Cardiac muscle cell (in vitro differentiated cells and primary cell): ENCODE measurements at places on chromosomes 3 and 15. TPM values are rescaled to one million over a fixed set of nuclear protein-coding genes. Genes with fewer than 3 reads are reported as not detected.

DNA sequence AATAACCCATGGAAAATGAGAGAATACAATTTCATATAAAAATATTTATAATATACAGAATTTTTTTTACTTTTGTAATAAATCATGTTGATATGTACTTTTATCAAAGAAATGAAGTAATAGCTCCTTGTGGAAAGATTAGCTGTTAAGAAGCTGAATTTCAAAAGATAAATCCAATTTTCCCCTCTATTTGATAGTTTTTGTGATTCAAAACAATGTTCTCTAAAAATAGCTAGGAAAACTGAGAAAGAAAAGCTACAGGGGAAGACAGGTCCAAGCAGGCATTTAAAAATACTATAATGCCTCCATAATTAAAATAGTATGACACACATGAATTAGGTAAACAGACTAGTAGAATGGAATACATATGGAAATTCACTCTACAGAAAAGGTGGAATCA, 44.9 kb downstream of the SCAPER start:
- no peaks in the 10 kb centered on the region for H3K4me1 ChIP-seq
- H3K4me3 ChIP-seq: no peak overlapping the region
- no peaks in the 10 kb centered on the region for H3K27me3 ChIP-seq
- DNase-seq: no peak
- H3K36me3 ChIP-seq: no peaks in the 10 kb centered on the region

GRCh38 chr3:177529716-177530335, 332.5 kb upstream of the TBL1XR1 start:
- no peak overlapping the region for H3K27ac ChIP-seq
- H3K4me1 ChIP-seq: no peaks in the 10 kb centered on the region
- H3K36me3 ChIP-seq: no peaks in the 10 kb centered on the region
- H3K4me3 ChIP-seq: no peak overlapping the region

- H3K36me3 ChIP-seq: no peaks in the 10 kb centered on the region
- H3K27ac ChIP-seq: no peak overlapping the region
- no peaks in the 10 kb centered on the region for H3K4me1 ChIP-seq
- H3K4me3 ChIP-seq: peak overlapping the region; percentile 42
These were observed 36.6 kb upstream of the EPHB3 start for GRCh38 chr3:184524981-184525336.

- no peak overlapping the region for H3K4me3 ChIP-seq
- H3K27me3 ChIP-seq: no peaks in the 10 kb centered on the region
These were observed 14.6 kb downstream of the SLITRK3 start for GRCh38 chr3:165181556-165181955.

GRCh38 chr15:55694652-55695150, 48.3 kb downstream of the PRTG start:
- H3K27ac ChIP-seq: peak overlapping the region; percentile 66
- H3K36me3 ChIP-seq: no peaks in the 10 kb centered on the region
- DNase-seq: peak; percentile 74
- peak overlapping the region; percentile 15 for H3K4me3 ChIP-seq
- no peaks in the 10 kb centered on the region for H3K27me3 ChIP-seq

DNA sequence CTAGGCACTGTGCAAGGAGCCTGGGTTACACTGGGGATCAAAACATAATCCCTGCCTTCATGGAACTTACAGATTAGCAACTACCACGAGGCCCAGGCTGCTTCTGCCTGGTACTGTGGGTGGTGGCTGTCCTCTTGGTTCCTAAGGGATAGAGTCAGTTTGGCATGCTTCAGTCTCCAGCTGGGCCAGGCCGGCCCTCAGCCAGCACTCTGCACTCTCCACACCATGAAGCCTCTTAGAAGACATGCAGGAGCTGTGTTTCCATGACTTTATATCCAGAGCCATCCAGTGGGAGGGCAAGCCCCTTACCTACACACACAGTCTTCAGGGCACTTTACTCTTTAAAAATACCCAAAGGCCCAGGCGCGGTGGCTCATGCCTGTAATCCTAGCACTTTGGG, 54.4 kb downstream of the ATP1B3 start:
- DNase-seq: no peak
- no peak overlapping the region for H3K4me3 ChIP-seq
- H3K27me3 ChIP-seq: no peaks in the 10 kb centered on the region
- H3K4me1 ChIP-seq: no peaks in the 10 kb centered on the region
- H3K36me3 ChIP-seq: no peaks in the 10 kb centered on the region

DNA sequence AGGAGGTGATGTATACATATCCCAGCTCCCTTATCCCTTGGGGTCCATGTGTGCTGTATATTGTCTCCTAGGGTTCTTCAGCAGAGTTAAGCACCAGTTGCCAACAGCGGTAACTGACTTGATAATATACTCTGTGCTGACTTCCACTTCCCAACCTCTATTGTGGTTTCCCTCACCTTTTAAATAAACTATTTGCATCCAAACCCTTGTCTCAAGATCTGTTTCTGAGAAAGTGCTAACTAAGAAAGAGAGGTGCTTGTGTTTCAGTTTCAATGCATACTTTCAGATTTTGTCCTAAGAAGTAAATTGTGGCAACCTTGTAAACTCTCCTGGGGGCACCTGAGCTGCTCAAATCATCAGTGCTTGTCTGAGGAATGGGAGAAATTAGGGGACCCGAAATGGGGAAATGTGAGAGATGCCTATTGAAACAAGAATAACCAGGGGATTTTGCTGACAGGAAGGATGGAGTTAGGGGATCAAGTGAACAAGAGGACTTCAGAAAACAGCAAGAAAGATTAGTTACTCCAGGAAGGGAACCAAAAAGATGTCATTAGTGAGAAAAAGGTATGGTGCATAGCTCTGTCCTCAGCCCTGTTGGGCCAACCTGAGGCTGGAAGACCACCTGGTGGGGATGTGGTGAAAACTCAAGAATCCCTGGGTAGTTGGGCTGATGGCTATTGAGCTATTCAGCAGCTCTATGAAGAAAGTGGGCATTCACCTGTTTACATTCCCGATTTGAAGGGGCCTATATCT, 50.9 kb upstream of the MRPL3 start:
- H3K4me3 ChIP-seq: no peak overlapping the region
- no peaks in the 10 kb centered on the region for H3K4me1 ChIP-seq
- no peaks in the 10 kb centered on the region for H3K36me3 ChIP-seq
- H3K27me3 ChIP-seq: no peaks in the 10 kb centered on the region
- no peak for DNase-seq

DNA sequence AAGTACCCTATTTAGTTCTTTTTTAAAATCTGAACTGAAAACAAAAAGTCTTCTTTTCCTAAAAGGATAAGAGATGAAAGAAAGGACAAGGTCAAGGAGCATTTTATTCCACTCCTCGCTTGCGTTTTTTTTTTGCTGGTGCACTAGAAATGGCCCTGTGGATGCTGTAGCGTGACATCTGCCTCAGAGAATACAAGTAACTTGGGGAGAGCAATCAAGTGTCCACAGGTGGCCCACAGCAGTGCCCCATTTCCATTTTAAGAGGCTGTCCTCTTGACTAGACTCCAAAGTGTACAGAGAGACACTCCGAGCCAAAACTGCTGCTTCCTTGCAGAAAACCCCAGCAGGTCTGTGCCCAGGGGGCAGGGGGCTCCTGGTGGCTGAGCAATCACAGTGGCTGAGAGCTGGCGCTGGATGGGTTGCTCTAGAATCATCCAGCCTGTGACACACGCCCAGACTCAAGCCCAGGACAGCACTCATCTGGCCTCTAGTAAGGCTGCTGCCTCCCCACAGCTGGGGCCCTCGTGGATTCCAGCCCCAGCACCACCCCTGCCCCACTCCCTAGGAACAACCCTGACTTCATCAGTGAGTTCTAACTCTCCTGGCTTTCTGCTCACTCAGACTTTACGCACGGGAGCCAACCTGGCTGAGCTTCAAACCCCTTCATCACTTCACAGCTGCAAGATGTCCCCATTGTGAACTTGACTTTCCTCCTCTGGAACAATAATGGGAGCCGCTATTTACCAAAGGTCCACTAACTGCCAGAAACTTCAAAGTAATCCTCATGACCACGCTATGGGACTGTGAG, 71.1 kb upstream of the SPATA12 start:
- H3K36me3 ChIP-seq: no peaks in the 10 kb centered on the region
- no peak overlapping the region for H3K27ac ChIP-seq
- H3K4me1 ChIP-seq: no peaks in the 10 kb centered on the region
- no peak overlapping the region for H3K4me3 ChIP-seq
- DNase-seq: no peak

DNA sequence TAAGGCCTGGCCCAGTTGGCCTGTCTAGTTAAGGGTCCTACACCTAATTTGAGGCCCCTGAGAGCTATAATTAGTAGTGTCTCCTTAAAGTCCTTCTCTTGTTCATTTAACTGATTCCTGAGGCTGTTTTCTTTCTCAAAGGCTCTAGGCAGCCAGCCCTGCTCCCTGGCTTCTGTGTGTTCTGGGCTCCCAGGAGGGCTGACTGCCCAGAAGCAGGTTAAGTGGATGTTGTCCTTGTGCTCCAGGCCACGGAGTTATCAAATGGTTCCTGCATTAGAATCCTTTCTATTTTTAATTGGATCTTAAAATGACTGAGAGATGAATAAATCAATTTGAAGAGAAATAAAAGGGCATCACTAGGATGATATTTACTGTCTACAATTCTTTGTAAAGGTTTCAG, 140.0 kb downstream of the SNRK start:
- H3K27ac ChIP-seq: peak overlapping the region; percentile 38
- no peaks in the 10 kb centered on the region for H3K36me3 ChIP-seq
- no peak overlapping the region for H3K4me3 ChIP-seq
- peaks cover 4% of the 10 kb centered on the region for H3K4me1 ChIP-seq

DNA sequence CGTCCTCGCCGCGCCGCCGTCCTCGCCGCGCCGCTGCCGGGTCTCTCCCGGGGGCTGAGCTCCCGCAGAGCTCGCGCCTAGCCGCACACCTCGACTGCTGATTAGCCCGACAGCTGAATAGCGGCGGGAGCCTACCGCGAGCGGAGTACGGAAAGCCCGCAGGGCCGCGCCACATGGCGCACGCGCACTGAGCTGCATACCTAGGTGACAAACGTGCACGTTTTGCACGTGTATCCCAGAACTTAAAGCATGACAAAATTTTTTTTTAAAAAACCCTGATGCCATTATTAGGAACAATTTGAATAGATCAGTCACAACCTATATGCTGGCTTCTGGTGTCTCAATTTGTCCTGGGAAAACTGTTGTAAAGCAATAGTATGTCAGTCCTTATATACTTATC, at the start of gene GOLGA8A:
Gene GOLGA8A (minus strand): TSS at position 122 of the 400 bp plus-strand sequence. CDS start 48,117 bp downstream, outside the sequence.
- H3K36me3 ChIP-seq: no peaks in the 10 kb centered on the region
- H3K27ac ChIP-seq: peak within 1 kb of the TSS; percentile 68
- peak; percentile 86 for DNase-seq

DNA sequence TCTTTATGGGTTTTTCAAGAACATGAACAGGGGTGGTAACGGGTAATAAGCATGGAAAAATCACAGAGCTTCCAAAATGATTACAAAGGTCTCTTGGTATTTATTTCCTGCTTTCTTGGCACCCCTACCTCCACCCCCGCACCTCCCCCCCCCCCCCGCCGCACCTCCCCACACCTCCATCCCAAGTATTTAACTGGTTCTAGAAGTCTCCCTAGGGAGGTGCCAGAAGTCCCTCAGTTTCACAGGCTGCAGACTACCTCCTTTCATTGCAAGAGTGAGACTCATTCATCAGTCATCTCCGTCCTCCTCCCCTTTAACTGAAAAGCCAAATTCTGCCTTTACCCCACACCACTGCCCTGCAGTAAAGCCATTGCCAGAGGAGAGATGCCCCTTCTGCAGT, 169.4 kb downstream of the ALDH1A2 start:
- no peaks in the 10 kb centered on the region for H3K27me3 ChIP-seq
- H3K27ac ChIP-seq: no peak overlapping the region
- no peak for DNase-seq
- no peaks in the 10 kb centered on the region for H3K36me3 ChIP-seq
- no peaks in the 10 kb centered on the region for H3K4me1 ChIP-seq

- no peak overlapping the region for H3K27ac ChIP-seq
- no peak overlapping the region for H3K4me3 ChIP-seq
- H3K4me1 ChIP-seq: no peaks in the 10 kb centered on the region
- DNase-seq: no peak
These were observed 150.5 kb downstream of the MAGI1 start for GRCh38 chr3:65888196-65888595.

DNA sequence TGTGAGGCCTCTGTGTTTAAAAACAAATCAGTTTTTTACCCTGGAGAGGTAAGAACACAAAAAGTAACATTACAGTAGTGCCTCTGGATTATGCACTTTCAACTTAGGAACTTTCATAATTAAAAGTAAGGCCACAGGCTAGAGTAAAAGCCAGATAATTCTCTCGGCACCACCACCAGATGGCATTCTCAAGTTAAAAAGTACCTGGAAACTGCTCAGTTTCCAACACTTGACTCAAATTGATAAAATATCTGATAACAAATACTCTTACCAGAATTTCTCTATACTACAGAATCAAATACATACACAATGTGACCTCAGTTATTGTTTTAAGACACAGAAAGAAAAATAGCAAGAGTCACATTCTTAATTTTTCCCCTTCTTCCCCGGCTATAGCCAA, 19.9 kb downstream of the SPICE1 start:
- H3K4me1 ChIP-seq: no peaks in the 10 kb centered on the region
- DNase-seq: peak; percentile 8
- no peak overlapping the region for H3K4me3 ChIP-seq
- H3K27ac ChIP-seq: no peak overlapping the region
- H3K36me3 ChIP-seq: peaks cover 22% of the 10 kb centered on the region
- H3K27me3 ChIP-seq: no peaks in the 10 kb centered on the region

DNA sequence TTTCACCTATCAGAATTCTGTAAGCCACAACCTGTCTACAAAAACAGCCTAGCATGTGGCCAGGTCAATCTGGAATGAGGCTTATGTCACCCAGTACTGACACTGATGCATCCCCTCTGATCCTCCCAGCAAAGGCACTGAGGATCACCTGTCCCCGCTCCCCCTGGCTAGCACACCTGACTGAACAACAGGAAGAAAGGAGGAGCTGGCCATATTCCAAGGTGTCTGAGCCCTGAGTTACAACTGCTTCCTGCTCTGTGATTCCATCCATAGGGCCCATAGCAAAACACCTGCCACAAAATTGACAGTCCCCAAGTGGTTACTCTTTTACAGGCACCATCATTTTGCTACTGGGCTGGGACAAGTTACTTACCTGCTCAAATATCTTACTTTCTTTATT, 555.5 kb upstream of the CFAP20DC start:
- peaks cover 19% of the 10 kb centered on the region for H3K4me1 ChIP-seq
- H3K36me3 ChIP-seq: no peaks in the 10 kb centered on the region
- no peak for DNase-seq
- no peak overlapping the region for H3K4me3 ChIP-seq

DNA sequence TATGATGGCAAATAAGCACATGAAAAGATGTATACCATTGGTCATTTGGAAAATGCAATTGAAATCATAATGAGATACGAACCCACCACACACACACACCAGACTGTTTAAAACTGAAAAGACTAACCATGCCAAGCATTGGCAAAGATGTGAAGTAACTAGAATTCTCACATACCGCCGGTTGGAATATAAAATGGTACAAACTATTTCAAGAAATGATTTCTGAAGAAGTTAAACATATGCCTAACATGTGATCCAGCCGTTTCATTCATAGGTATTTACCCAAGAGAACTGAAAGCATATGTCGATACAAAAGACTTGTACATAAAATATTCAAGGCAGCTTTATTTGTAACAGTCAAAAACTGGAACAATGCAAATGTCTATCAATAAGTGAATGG, 28.9 kb downstream of the HES1 start:
- no peaks in the 10 kb centered on the region for H3K36me3 ChIP-seq
- no peaks in the 10 kb centered on the region for H3K27me3 ChIP-seq
- no peak overlapping the region for H3K4me3 ChIP-seq
- H3K4me1 ChIP-seq: peaks cover 25% of the 10 kb centered on the region
- DNase-seq: no peak

- H3K36me3 ChIP-seq: peaks cover 74% of the 10 kb centered on the region
- H3K4me3 ChIP-seq: no peak overlapping the region
- DNase-seq: no peak
- H3K27me3 ChIP-seq: no peaks in the 10 kb centered on the region
These were observed 94.5 kb downstream of the ADAMTS9 start for GRCh38 chr3:64593350-64593749.

PTX3 gene
- total RNA-seq: 1.3 and 1.7 TPM in 2 replicates

UBAP1L gene
- total RNA-seq: 3.7 and 5.1 TPM in 2 replicates

TTC21A gene
- total RNA-seq: 2.7 and 3.1 TPM in 2 replicates

NANOGP8 gene
- not detected in 2 replicates for total RNA-seq

OR5H6 gene
- not detected in 2 replicates for total RNA-seq

SH2D7 gene
- not detected in 2 replicates for total RNA-seq

GOLGA8T gene
- total RNA-seq: 0.99 and 2.1 TPM in 2 replicates
